PC-9 (cell line): ENCODE measurements at places on chromosomes 5 and 9. TPM values are rescaled to one million over a fixed set of nuclear protein-coding genes. Genes with fewer than 3 reads are reported as not detected.

DNA sequence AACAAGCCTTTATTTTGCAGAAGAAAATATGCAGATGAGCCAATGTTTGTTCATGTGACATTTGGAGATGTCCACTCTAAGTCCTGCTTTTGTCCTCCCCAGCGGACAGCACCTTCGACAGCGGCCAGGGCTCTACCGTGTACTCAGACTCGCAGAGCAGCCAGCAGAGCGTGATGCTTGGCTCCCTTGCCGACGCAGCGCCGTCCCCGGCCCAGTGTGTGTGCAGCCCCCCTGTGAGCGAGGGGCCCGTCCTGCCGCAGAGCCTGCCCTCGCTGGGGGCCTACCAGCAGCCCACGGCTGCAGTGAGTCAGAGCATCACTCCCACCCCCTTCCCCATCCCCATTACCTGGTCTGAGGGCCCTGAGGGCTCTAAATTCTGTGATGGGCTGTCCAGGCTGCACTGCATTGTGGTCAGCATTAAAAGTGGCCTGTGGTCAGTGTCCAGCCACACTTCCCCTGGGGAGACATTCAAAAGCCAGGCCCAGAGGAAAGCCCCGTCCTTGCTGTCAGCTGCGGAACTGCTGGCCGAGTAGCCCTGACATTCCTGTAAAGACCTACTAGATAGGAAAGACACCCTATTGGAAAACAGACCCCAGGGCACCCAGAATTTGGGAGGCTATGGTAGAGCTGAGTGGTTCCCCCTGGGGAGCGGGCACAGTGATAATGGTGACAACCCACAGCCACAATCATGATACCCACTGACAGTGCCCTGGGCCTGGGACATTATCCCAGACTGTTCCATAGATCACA lies 69.0 kb downstream of the WNK2 start:
- no peaks in the 10 kb centered on the region for H3K27me3 ChIP-seq
- DNase-seq: no peak
- H3K27ac ChIP-seq: no peak overlapping the region
- peaks cover 10% of the 10 kb centered on the region for H3K4me1 ChIP-seq
- H3K4me3 ChIP-seq: no peak overlapping the region

- no peaks in the 10 kb centered on the region for H3K36me3 ChIP-seq
- no peak for DNase-seq
- no peaks in the 10 kb centered on the region for H3K4me1 ChIP-seq
- H3K4me3 ChIP-seq: no peak overlapping the region
- H3K27ac ChIP-seq: no peak overlapping the region
- H3K27me3 ChIP-seq: no peaks in the 10 kb centered on the region
Observed at GRCh38 chr5:116076496-116076895, 8.3 kb upstream of the COMMD10 start.

GRCh38 chr5:95281226-95281625 lies 3.7 kb downstream of the MCTP1 start:
- no peak overlapping the region for H3K27ac ChIP-seq
- H3K36me3 ChIP-seq: no peaks in the 10 kb centered on the region
- no peak for DNase-seq
- H3K4me1 ChIP-seq: peaks cover 13% of the 10 kb centered on the region; the same call in 1 of the 2 replicates
- H3K4me3 ChIP-seq: no peak overlapping the region
- peaks cover 14% of the 10 kb centered on the region for H3K27me3 ChIP-seq

- no peaks in the 10 kb centered on the region for H3K4me1 ChIP-seq
- H3K36me3 ChIP-seq: no peaks in the 10 kb centered on the region
- no peak for DNase-seq
- H3K27ac ChIP-seq: no peak overlapping the region
- H3K4me3 ChIP-seq: peak overlapping the region; percentile 28; the same call in 1 of the 2 replicates
- no peaks in the 10 kb centered on the region for H3K27me3 ChIP-seq
Observed at GRCh38 chr5:31273631-31274378, 80.3 kb downstream of the CDH6 start.

The HSPA4 gene
- 105 and 140 TPM in 2 replicates for total RNA-seq

The PCDHGA7 gene
- total RNA-seq: not detected in 2 replicates

The IL5 gene
- not detected in 2 replicates for total RNA-seq

The SHC3 gene
- total RNA-seq: 12.9 and 15.9 TPM in 2 replicates
